ENCODE measurements at places on chromosomes 2 and 18.

- no peak for DNase-seq
Measured at GRCh38 chr2:191927991-191928390, 81.1 kb upstream of the CAVIN2 start.

GRCh38 chr2:176763851-176764404, 448.7 kb upstream of the HNRNPA3 start:
- no peak for DNase-seq

- peak; percentile 41 for DNase-seq
Measured at GRCh38 chr2:176553685-176554100, 284.5 kb downstream of the MTX2 start.

DNA sequence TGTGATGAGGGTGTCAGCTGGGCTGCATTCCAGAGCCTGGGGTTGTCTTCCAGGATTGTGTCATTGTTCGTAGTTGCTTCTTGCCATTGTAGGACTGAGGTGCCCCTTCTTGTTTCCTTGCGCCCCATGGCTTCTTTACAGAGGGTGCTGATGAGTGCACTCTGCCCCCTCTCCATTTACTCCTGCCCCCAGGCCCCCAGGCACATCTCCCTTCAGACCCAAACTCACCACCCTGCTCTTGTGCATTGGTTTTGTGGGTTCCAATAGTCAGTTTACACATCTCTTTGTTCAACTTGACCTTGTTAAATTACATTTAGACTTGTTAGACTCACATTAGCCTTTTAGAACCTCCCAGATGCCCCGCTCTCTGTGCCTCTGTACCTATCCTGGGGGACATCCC, 33.1 kb downstream of the HJURP start:
- no peak for DNase-seq

GRCh38 chr2:171320731-171321130, 113.1 kb downstream of the METTL8 start:
- DNase-seq: no peak

- DNase-seq: no peak
Measured at GRCh38 chr2:215613888-215614287, 178.0 kb upstream of the FN1 start.

DNA sequence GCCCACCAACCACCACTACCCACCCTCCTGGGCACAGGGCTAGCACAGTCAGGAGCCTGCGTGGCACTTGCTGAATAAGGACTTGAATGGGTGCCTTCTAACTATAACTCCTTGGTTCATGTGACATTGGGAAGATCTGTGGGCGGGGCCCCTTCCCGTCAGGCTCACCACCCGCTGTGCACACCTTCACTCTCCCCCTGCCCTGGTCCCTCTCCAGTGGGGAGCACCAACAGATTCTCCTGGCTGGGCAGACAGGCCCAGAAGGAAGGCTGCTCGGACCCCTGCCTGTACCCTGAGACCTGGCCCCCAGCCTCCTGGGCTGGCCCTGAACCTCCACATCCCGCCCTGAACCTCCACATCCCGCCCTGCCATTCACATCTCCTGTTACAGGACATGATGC, 33.4 kb upstream of the POMC start:
- no peak for DNase-seq

DNA sequence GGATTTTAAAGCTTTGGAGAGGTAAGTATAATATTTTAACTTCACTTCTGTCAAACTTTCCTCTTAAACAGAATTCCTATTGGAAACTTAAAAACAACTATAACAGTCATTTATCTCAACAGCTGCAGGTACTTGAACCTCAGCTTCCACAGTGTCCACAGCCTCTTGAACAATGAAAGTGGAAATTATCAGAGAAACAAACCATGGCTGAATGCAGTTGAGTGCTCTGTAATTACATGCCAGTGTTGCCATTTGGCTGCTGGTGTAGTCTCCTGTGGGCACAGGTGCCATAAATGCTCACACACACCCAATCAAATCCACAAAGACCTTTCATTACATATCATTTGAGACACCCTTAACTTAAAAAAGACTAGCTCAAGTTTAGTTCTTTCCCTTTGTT, 125.1 kb downstream of the CPS1 start:
- no peak for DNase-seq

DNA sequence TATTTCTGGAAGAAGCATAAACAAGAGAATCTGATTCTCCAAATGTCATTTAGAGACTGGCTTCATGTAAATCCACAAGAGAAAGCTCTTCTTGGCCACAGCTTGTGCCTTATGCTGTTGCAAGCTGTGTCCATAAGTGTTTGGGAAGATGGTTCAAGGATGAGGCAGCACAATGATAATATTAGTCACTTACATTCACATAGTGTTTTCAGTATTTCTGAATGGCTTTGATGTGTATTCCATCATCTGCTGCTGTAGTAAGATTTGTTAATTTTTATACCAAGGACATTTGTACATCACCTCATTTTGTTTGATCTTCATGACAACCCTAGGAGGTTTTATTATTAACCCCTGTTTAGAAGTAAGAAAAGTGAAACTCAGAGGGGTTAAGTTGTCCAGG, 29.9 kb downstream of the CREG2 start:
- DNase-seq: no peak

DNA sequence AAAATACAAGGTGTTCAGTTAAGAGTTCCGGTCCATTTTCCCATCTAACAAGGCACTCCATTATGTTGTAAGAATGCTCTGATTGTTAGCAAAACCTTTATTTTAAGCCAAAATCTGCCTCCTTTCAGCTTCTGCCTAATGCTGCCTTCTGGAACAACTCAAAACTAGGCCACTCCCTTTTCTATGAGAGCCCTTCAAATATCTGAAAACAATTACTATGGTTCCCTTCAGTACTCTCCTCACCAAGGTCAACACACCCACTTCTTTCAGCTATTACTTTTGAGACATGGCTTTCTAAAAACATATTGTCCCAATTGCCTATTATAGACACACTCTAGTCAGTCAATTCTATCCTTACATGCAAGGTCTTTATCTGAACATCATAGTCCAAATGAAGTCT, 429.4 kb downstream of the ERBB4 start:
- DNase-seq: no peak

DNA sequence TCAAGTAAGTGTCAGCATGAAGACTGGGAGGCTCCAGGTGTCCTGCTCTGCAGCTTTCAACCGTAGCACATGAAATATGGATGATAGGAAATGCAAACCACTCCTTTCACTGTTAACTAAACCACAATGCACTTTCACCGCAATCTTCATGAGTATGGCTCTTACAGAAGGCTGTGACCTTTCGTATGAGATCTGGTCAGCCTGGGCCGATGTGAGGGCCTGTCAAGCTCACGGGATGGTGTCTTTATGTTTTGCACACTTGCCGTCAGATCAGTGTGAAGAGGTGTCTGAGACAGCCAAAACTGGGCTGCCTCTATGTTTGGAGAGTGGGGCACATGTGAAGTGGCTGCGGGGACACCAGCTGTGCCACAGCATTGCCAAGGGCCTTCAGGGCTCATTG, 62.8 kb upstream of the AFF3 start:
- DNase-seq: no peak

- DNase-seq: no peak
Measured at GRCh38 chr2:17600556-17601204, 60.2 kb downstream of the VSNL1 start.

GRCh38 chr2:9752441-9753275, 90.6 kb upstream of the TAF1B start:
- peak; percentile 51 for DNase-seq

DNA sequence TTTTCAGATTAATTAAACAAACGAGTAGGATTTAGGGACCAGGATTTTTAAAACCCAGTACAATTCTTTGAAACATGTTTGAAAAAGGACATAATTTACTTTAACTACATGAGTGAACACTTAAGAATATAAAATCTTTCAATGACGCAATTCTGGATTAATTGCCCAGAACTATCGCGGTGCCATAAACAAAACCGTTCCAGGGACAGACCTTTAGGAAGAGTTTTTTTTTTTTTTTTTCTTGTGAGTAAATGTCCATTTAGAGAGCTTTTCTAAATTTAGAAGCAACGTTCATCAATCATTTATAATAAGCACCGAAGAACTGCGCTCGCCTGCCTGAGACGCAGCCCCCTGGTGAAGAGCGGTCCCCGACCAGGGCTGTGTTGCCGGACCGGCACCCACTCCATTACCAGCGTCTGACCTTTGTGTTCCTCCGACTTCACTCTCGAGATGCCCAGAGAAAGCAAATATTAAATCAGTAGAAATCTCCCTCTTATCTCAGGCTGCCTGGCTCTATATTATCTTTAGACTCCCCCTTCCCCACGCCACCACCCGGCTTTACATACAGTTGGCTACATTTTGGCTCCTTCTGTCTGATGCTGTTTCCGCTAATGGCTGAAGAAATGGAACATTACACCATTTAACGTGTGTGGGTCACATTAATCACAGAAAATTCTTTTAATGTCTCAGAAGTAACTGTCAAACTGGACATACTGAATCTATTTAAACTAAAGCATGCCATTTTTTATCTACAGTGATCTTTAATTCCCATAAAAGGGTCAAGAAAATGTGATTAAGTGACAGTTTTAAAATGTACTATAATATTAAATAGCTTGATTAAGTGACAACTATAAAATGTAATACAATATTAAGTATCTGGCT, 364.0 kb upstream of the MEIS1 start:
- no peak for DNase-seq

DNA sequence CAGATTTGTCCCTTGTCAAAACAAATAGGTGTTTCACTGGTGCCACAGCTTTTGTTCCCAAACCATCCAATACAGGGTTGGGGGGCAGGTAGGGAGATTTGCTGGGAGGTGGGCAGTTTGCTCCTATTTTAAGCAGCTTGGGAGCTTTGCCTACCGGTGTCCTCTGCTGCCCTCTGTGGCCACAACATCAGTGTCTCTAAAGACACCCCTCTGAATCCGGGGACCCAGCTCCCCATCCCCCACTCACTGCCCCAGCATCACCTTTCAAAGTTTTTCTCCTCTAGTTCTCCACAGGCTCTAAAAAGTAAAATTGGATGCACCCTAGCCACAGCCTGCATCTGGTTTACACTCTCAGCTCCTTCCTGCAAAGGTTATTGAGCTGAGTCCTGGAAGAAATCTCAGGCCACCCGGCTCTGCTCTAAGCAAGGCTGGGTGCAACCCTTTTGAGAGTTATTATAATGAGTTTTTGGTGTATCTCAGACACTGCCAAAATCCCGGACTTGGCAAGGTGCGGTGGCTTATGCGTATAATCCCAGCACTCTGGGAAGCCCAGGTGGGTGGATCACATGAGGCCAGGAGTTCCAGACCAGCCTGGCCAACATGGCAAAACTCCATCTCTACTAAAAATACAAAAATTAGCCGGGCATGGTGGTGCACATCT, 2.9 kb upstream of the EPAS1 start:
- DNase-seq: peak; percentile 37

DNA sequence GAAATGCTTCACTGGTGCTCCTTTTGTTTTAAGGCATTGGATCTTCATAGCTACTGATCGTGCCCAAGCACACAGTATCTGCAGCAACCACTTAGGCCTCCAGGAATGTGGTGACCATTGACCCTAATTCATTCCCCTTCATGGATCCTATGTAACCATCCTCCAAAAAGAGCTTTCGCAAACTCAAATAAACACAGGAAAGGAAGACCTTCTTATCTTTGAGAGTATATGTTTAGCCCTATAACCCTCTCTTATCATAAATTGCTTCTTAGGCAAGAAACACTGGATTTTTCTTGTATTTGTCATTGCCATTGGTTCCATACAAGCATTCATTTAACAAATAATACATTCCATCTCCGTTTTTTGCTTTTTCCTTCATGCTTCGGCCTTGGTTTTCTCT, 4.1 kb upstream of the TTR start:
- no peak for DNase-seq

DNA sequence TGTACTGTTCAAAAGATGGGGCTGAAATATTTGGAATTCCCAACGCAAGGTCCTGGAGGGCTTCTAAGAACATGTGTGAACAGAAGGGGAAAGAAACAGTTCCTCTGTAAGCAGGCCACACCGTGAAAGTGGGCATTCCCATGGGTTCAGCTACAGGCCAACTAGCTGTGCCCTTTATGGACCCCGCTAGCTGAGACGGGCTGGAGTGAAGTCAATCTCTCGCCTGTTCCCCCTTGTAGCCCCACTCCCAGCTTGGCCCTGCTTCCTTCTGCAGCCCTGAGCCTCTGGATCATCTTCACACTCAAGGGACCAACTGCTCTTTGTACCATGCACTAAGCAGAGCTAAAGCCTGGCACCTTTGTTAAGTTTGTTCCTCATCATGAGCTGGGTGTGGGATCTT, 55.4 kb downstream of the POLR1A start:
- no peak for DNase-seq

DNA sequence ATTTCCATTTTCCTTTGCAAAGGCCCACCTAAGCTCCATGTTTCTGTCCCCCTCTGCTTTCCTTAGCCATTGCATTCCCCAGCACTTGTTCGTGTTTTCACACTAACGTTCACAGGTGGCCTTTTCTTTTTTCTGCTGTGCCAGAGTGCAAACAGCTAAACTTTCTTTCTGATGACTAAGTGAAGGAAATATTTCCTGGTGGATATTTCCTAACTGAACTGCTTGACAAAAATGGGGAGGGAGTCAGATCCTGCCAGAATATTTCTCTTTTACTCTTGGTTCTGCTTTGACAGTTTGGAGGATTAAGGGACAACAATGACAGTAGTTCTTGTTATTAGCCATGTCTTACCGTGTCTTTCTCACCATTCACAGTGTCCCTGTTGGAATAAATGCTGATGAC, 344.0 kb downstream of the ARHGAP15 start:
- no peak for DNase-seq

GRCh38 chr2:164688896-164689419, 67.7 kb upstream of the GRB14 start:
- no peak for DNase-seq

DNA sequence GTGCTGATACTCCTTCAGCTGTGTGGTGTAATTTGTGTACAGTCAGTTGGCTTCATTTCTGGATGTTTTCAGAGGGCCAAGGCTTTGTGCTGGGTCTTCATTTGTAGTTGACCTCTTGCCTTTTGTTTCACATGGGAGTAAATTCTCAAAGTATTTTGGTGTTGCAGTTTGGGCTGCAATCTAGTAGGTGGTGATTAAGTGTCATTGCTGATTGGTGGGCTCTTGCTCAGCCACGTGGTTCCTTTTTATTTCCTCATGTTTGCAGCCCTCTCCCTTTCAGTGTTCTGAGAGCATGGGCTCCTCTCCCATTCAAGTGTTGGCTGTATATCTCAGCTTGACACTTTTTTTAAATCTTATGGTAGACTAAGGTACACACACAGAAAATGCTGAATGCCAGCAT, 96.8 kb downstream of the SNTG2 start:
- DNase-seq: peak; percentile 12

DNA sequence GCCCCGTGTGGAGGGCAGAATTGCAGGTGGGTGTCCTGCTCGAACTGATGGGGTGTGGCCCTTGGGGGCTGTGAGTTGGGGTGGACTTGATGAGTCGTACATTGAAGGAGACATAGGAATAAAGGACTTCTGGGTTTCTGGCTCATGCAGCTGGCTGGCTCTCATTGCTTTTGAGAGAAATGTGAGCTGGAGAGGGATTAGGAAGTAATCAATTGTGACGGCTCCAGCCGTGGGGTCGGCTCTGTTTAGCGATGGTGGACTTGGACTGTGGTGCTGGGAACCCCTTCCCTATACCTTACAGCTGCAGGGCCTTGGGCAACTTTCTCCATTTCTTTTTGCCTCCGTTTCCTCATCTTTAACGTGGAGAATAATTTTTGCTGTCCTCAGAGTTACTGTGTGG, 9.2 kb downstream of the IMPA2 start:
- no peak for DNase-seq
